NCI-H2227 treated with DMSO at 0.1 percent for 48 hours (cell line): ENCODE measurements at places on chromosomes 7 and 10.

DNA sequence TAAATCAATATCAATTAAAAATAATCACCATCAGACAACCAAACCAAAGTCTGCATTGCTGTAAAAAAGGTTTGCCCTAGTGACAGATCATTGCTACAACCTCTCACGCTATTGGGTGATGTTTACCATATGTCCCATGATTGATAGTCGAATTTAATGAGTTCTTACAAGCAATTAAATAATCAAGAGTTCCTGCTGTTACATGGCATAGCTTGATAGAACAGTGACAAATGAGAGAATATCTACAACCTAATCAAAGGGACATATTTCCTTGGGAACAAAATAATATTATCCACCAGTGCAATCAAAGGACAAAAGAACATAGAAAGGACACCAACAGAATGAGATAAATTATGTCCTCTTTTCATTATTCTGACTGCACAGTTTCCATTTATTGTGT lies 387.4 kb downstream of the ETV1 start:
- DNase-seq, result no peak

DNA sequence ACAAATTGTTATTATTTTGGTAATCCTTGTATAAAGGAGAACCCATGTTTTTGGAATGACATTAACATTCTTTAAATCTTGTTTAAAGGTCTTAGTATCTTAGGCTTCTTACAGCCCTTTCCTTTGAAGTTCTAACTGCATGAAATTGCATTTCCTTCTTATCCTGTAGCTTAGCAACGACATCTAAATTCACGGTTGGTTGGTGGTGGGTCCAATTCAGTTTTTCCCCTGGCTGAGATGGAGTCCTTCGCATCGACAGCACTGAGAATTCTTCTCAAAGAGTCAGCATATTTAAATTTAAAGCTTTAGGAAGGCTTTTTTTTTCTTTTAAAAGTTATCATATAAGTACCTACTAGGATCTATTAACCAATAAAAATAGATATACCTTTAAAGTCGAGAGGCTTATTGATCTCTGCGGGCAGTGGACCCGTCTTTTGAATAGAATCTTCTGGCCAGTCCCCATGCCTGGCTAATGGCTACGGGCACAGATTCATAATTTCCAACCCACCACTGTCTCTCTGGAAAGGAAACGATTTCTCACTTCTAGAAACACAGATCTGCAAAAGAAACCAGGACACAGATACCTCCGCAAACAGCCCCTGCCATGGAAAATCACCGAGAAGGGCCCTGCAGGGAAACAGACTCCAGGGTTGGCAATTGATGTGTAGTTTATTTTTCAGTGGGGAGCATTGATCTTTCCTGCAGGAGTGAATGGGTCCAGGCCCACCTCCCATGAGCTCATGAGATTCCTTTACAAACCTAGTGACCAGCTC lies 63.4 kb downstream of the RAMP3 start:
- DNase-seq, result no peak

DNA sequence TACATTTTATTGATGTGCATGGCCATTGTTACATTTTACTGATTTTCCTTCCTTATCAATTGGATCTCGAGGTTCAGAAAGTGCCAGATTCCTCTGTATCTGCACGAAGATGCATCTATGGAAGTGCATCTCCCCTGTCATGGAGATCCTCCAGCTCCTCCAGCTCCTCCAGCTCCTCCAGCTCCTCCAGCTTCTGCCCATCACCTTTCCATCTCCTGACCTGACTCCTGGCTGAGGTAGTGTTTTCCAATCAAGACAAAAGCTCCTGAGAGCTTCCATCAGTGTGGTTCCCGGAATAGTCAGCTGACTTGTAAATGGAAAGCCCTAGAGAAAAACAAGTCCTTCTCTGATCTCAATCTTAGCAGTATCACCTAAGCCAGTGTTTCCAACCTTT lies 90.8 kb upstream of the KLF6 start:
- DNase-seq, result no peak

DNA sequence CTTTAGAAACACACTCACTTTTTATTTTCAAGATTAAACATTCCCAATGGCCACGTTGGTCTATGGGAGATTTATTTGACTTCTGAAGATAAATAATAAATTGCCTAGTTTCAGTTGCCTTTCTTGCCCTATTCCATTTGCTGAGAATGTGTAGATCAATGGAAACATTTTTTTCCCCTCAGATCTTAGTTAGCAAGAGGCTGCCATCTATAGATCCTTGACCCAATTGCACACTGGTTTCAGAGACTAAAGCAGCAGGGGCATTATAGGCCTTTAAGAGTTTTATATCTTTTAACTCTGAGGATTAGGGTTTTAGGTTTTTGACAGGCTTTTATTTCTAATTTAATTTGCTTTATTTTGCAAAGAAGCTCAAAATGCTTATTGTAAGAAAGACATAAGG lies 163.2 kb upstream of the GPR26 start:
- DNase-seq, result no peak

- DNase-seq, result no peak
Observed at GRCh38 chr7:113113912-113114311, 4.4 kb downstream of the SMIM30 start.

- no peak for DNase-seq
Observed at GRCh38 chr10:53387562-53387961, 615.0 kb upstream of the MBL2 start.

DNA sequence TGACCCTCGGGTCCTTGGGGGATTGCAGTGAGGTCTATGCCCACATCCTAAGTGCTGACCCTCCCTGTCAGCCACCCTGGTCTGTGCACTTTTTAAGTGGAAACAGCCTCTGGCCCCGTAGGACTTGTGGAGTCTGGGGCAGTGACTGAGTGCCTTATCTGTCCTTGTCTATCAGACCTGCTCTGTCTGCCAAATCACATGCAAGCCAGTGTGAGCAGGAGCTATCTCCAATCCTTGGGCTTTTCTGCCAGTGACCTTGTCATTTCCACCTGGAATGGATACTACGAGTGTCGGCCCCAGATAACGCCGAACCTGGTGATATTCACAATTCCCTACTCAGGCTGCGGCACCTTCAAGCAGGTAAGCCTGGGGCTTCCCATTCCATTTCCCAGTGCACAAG lies 62.7 kb downstream of the C10orf120 start:
- DNase-seq, result no peak

- DNase-seq, result no peak
Observed at GRCh38 chr7:15780271-15780670, 93.8 kb upstream of the MEOX2 start.

DNA sequence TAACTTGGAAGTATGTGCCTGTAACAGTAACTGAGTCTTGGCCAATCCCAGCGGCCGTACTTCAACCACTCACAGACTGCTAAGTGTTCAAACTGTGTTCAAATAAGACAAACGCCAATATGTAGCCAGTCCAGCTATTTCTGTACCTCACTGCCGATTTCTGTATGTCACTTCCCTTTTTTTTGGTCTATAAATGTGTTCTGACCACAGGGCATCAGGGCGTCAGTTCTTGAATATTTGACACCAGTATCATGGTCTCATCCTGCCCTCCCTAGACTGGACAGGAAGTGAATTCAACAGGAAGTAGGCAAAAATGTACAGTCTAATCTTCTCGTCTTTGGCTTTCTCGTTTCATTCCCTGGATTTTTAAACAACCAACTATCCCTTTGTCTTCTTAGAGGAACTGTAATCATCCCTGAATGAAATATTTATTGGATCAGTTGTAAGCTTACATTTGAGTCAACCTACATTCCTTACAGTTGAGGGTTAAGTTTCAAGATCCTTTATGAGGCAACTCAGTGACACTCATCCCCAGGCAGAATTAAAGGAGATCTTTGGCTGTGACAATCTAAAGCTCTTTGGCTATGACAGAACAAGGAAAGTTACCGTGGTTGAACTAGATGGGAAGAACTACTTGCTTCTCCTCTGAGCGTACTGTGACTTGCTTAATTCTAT lies 232.7 kb downstream of the NSUN6 start:
- DNase-seq, result no peak

GRCh38 chr10:92219559-92219958 lies 71.3 kb downstream of the CPEB3 start:
- no peak for DNase-seq

GRCh38 chr7:123871998-123872867 lies 27.3 kb downstream of the HYAL4 start:
- peak; percentile 6 for DNase-seq

DNA sequence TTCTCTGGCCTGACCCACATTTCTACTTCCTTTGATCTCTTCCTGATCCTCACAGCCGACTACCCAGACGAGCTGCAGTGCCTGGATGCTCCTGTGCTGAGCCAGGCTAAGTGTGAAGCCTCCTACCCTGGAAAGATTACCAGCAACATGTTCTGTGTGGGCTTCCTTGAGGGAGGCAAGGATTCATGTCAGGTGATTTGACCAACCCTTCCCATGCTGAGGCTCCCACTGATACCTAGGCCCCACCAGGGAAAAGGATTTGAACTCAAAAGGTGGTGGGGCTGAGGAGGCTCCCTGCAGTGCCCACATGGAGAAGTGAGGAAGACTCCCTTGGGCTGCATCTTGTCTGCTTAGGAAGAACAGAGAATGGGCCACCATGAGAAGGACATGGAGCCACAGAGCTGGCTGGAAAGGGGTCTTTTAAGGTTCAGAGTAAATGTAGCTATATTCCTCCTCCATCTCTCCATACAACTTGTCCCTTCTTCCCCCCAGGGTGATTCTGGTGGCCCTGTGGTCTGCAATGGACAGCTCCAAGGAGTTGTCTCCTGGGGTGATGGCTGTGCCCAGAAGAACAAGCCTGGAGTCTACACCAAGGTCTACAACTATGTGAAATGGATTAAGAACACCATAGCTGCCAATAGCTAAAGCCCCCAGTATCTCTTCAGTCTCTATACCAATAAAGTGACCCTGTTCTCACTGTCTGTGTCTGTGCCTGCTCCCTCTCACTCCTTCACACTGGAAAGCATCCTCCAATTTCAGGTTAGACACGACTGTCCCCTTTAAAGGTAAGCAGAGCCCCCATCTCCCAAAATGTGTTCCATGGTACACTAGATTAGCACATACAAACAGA lies 3.3 kb downstream of the PRSS1 start:
- DNase-seq, result no peak

GRCh38 chr10:72308320-72308987 lies 34.7 kb downstream of the DDIT4 start:
- no peak for DNase-seq
